ENCODE measurements at places on chromosomes 16 and 17.

GRCh38 chr16:50692999-50693781 lies at the start of gene NOD2:
NOD2 (plus strand) TSS chr16:50693606; CDS start chr16:50699496, 5,890 bp downstream.
- no peak for DNase-seq

DNA sequence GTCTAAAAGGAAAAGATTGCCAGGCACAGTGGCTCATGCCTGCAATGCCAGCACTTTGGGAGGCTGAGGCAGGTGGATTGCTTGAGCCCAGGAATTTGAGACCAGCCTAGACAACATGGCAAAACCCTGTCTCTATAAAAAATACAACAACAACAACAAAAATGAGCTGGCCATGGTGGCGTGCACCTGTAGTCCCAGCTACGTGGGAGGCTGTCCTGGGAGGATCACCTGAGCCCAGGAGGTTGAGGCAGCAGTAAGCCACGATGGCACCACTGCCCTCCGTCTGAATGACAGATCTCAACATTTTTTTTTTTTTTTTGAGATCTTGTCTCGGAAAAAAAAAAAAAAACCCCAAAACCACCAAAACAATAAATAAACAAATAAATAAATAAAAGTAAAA lies 28.1 kb upstream of the ATP2A3 start:
- no peak for DNase-seq

DNA sequence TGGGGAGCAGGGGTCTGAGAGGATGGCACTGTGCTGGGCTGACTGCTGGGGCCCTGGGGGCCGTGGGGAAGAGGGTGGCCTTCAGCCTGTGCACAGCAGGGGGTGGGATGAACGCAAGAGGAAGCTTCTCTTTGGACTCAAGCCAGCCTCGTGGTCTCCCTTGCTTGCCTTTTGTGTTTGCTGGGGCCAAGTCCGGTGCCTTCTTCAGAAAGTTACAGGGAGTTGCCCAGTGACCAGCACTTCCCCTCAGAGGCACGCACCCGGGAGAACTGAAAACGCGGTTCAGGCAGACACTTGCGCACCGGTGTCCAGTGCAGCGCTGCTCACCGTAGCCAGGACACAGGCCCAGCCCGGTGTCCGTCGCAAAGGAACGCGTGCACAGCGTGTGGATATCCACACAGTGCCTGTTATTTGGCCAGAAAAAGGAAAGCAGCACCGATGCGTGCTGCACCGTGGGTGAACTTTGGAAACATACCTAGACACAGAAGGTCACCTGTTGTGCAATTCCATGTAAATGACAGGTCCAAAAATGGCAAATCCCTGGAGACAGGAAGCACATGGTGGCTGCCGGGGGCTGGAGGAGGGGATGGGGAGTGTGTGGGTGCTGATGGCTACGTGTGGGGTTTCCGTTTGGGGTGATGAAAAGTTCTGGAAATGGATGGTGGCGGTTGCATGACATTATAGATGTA lies 29.4 kb upstream of the NUDT16L1 start:
- no peak for DNase-seq

DNA sequence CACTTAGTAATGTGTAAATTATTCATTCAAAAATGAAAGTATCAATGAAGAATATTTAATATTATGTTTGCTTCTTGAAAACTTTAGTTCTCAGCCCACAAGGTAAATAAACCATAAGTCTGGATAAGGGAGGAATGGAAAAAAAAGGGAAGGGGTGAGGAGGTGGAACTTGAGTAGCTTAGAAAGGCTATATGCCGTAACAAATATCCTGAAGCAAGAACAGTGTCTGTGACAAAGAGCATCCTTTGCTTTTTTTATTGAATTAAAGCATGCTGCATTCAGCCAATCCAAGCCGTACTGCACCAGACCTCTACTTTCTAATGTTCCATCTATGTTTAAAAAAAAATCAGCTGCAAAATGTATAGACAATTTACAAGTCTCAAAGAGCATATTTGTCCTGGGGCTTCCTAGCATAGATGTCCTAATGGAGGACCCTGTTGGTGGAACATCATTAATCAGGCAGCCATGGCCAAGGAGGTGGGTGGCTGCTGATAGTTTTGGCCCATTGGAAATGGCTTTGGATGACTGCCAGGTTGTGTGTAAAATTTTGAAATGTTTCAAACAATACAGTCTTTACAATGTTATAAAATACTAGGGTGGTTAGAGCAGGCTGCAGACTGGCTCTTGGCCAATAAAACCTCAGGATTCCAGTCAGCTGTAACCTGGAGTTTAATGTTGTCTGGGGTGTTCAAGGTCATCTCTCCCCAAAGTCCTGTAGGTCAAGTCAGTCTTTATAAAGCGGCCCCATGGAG lies 895.8 kb upstream of the SOX9 start:
- DNase-seq, result no peak

- no peak for DNase-seq
Measured at GRCh38 chr17:47324224-47325020, 667 bp downstream of the EFCAB13 start.

- no peak for DNase-seq
Measured at GRCh38 chr17:39527220-39527813, 66.0 kb downstream of the CDK12 start.

GRCh38 chr16:63447121-63447520 lies 1410.9 kb upstream of the CDH8 start:
- no peak for DNase-seq

GRCh38 chr17:57417956-57418355 lies 161.6 kb downstream of the MSI2 start:
- no peak for DNase-seq

GRCh38 chr16:81530814-81531213 lies 86.2 kb downstream of the CMIP start:
- DNase-seq, result no peak

DNA sequence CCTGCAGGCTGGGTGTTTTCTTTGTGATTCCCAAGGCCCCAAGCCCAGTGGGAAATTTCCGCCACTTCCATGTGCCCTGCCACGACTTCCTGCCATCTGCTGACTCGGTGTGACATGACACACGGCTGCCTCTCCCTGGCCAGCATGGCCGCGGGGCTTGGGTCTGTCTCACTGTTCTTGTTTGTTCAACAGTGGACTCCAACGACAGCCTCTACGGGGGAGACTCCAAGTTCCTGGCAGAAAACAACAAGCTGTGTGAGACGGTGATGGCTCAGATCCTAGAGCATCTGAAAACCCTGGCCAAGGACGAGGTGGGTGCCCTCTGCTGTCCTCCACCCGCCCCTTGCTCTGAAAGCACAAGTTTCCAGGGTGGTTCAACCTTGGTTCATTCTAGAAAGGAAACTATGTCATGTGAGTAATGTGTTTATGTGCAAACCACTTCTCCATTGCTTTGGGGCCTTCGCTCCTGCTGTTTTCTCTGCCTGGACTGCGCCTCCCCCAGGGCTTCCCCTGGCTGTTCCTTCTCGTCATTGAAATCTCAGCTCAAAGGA lies 26.8 kb downstream of the KNOP1 start:
- no peak for DNase-seq

DNA sequence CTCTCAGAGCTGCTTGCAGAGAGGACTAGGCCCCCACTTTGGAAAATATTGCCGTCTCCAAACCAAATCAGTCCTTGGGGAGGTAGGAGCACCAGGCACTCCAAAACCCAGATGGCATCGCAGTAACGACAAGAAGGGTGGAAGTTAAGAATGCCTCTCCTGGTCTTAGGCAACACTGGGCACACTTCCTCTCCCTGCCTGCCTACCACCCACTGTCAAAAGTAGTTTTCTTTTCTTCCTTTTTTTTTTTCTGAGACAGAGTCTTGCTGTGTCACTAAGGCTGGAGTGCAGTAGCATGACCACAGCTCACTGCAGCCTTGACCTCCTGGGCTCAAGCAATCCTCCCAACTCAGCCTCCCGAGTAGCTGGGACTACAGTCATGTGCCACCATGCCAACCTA lies 47.2 kb downstream of the SRL start:
- no peak for DNase-seq

DNA sequence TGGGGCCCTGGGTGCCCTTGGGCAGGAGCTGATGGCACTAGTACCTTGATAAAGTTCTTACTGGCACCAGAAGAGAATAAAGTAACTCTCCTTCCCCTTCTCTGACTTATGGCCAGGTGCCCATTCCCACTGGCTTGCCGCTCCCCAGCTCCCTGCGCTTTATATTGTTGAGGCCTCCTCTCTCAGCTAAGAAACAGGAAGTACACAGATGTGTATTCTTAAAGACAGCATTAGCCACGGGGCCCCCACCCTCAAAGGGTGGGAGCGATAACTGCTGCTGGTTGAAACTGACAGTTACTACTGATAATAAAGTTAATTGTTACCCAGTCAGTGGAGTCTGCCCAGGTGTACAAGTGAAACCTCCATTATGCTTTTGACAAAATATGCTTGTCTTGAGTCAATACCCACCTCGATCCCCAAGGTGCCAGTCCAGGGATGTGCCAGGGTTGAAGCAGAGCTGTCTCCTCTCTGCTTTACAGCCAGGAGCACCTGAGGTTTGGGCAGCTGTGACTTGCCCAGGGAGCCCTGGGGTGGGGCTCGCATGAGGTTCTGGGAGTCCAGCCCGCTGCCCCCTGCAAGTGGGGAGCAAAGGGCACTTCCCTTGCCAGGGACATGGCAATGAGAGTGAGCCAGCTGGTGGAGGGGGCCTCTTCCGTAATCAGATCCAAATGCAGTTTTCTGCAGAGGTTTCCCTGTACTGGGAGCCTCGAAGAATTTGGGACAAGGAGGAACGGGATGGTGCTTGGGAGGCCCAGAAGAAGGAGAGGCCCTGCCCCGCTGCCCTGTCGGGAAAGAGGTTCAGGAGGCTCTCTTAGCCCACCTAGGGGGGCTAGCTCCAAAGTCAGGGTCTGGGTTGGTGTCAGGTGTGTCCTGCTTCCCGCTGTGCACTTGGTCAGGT lies 5.4 kb upstream of the CLDN9 start:
- DNase-seq, result no peak

- DNase-seq, result no peak
Measured at GRCh38 chr16:87056083-87056482, 261.1 kb downstream of the C16orf95 start.

- DNase-seq, result no peak
Measured at GRCh38 chr17:16314189-16314588, 39.1 kb downstream of the CENPV start.
